ENCODE measurements at places on chromosomes 5 and 9.
A peak's percentile ranks its signal among the peaks of the same experiment; 100 is the strongest.

- peak; percentile 32 for DNase-seq
Observed at GRCh38 chr9:90815183-90815943, 13.7 kb downstream of the SYK start.

DNA sequence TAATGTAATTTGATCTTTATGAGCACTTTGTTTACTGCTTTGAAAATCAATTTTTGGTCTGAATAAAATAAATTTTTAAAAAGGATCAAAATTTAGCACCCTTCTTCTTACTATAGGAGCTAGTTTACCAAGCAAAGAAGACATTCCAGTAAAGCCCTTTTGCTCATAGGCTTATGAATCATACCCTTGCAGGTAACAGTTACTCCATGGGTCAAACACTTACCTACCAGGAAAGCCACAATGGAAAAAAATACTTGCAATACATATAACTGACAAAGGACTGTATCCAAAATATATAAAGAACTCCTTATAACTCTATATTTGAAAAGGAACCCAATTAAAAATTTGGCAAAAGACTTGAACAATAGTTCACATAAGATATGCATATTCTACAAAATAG is 66.6 kb downstream of the SHOC1 start:
- no peak for DNase-seq

DNA sequence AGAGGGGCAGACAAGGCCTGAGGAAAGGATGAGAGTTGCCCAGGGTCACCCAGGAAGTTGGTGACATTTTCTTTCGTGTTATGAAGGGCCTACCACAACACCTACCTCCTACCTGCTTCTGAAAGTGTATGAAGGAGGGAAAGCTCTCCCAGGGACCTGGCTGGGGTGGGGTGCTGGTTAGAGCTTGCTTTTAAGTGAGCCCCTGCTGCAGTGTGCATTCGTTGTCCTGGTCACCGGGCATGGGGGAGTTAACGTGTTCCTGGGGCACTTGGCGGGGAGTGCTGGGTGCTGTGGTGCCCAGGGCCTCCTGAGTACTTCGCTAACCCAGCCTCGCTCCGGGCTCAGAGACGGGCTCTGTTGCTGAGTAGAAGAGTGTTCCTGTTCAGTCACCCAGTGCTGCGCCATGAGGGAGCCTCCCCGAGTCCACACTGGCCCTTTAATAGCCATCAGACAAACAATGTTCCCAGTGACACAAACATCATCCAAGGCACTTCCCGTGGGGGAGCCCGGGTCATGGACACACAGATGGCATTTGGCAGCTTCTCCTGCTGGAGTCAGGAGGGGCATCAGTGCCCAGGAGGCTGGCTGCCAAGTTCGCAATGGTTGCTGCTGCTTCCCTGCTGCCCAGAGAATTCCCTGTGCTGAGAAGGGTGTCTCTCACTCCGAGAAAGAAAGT is 85.7 kb downstream of the AMBP start:
- no peak for DNase-seq

- DNase-seq: no peak
Observed at GRCh38 chr9:135821116-135821515, 86.2 kb downstream of the CAMSAP1 start.

DNA sequence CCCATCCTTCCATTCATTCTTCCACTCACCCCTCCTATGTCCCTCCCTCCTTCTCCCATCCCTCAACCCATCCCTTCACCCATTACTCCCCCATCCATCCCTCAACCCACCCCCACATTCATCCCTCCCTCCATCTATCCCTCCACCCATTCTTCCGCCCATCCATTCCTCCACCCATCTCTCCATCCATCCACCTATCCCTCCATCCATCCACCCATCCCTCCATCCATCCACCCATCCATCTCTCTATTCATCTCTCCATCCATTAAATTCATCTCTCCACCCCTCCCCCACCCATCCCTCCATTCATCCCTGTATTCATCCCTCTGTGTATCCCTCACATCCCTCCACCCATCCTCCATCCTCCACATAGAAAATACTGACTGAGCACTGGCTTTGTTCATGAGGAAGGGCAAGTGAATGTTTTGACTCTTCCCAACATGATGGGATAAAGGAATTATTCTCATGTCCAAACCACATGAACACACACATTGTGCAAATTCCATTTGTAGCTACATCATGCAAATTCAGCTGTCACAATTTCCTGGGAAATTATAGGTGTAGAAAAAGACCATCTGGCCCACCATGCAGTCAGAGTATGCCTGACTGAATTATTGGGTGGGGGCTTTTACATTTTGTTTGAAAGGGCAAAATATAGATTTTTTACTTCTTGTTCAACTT is 6.9 kb upstream of the VAV2 start:
- no peak for DNase-seq

- no peak for DNase-seq
Observed at GRCh38 chr9:8534828-8535227, 735.2 kb upstream of the DMAC1 start.

GRCh38 chr5:132176987-132177386 is 50.7 kb downstream of the P4HA2 start:
- DNase-seq: no peak

DNA sequence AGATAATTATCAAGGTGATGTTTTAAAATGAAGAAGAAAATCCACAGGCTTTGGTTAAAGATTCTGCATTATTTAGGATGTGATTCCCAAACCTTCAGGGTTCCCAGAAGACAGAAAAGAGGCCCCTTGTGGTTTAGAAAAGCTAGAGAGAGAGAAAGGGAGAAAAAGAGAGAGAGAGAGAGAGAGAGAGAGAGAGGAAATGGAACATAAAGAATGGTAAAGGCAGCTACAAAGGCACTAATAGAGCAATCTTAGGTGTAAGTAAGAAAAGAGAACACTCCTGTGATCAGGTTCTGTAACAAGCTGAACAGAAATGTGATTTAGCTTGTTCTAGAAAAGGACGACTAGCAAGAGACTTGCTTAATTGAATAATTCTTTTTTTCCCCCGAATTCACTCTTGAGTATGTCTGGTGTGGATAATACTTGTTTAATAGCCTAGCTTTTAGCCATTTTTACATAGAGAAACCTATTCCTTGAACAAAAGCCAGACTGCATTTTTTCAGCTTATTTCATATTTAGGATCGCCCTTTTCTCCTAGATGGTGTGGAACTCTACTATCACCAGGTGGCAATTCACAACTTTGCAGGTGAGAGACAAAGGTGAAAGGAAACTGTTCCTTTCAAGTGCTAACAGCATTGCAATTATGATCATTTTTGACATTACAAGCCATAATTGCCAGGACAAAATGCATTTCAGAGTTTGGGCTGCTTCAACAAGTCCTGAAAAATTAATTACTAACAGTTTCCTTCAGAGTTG is 57.6 kb upstream of the SH3GL2 start:
- DNase-seq: no peak

DNA sequence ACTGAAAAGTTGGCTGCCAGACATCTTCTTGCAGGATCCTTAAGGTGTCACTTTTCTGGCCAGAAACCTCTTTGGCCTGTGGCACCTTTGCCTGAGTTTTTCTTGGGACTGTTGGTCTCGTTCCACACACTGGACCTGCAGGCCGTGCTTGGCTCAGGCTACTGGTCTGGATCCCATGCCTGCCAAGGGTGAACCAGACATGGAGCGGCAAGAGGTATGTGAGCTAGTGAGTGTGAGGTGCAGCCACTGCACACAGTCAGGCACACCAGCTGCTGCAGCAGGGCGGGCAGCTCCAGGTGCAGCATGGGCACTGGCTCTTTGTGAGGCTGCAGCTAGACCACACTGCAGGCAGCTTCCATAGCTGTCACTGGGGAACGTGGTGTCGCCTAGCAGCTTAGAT is 47.9 kb downstream of the NDUFAF2 start:
- no peak for DNase-seq

DNA sequence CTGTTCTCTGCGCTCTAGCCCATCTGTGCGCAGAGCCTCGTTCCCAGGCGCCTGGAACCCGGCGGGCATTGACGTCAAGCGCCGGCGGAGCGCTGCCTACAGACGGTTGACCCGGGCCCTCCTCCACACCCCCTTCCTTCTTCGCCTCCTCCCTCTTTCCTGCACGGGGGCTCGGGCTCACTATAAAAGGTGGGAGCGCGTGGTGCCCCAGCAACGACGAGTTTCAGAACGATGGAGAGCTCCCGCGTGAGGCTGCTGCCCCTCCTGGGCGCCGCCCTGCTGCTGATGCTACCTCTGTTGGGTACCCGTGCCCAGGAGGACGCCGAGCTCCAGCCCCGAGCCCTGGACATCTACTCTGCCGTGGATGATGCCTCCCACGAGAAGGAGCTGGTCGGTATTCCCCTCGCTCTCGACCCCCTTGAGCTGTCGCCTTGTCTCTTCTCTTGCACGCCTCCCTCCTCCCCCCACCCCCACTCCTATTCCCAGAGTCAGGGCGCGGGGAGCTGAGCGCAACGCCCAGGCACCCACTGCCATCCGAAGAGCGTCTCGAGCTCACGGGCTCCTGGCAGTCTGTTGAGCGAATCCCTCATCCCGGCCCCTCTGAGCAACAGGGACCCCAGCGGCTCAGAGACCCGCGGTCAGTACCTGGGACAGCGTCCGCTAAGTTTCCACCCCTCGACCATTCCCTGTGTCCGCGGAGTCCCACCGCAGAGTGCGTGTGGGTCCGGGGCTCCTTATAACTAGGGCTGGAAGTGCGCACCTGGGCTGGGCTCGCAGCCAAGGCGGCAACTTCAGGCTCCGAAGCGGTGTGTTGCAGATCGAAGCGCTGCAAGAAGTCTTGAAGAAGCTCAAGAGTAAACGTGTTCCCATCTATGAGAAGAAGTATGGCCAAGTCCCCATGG is at the start of gene CARTPT:
TSS of gene CARTPT (plus strand) at position 213 of the 902 bp plus-strand sequence. CDS start at position 232, 19 bp downstream.
- DNase-seq: no peak

DNA sequence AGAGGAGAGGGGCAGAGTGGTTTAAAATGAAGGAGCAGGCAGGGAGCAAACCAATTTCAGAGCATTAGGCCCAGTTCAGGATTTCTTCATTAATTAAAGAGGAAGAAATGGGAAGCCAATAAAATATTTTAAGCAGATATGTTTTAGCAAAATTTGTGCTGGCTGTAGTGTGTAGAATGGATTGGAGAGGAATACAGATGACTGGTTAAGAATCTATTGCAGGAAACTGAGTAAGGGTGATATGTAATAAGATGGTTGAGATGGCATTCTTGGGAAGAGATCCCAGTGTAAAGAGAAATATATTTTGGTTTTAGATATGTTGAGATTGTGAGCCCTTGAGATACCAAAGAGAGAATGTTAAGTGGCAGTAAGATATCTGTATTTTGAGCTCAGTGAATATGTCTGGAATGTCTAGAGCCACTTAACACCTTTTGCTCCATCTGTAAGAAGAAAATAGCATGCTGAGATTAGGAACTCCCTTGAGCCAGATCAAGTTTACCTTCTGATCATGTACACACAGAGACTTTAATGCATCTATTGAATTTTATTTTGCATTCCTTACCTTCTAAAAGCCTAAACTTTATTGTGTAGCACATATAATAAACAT is 79.5 kb upstream of the SLC27A6 start:
- DNase-seq: no peak

DNA sequence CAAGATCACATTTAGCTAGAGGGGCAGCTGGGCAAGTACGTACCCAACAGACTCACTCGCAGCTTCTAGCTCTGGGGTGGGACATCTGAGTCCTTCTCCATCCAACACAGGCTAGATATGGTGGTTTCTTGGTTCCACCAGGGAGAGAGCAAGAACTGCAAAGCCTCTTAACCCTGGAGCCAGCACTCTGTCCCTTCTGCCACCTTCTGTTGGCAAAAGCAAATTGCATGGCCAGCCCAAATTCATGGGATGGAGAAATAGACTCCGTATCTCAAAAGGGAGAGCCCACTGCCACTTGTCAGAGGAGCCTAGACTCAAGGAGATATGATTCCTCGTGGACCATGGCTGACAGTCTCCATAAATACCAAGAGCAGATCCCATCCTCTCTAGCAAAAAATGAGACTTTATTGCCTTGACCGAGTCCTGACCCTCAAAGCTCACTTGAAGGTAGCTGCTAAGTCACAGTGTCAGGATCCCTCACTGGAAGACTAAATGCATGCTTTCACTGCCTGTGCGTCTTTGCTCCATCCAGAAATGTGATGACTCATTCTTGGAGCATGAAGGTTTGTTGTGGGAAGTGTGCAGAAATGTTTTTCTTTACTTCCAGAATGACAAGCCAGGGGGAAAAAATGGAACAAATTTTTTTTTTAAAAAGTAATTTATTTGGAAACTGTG is 28.8 kb upstream of the ROR2 start:
- peak; percentile 45 for DNase-seq

GRCh38 chr5:158606233-158606632 is 493.5 kb downstream of the EBF1 start:
- no peak for DNase-seq

DNA sequence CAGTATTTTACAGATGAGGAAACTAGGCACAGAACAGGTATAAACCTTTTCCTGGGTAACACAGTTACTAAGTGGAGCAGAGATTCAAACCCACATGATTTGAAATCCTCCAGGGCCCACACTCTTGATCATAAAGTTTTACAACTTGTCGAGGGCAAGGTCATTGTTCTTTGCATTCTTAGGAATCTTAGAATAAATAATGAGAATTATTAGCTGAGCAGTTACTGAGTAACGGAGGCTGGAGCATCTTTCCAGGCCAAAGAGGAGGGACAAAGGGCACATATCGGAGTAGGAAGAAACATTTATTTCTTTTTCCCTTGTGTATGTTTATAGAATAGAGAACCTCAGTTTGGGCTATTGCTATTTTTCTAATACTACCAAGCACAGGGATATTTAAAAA is 27.1 kb upstream of the F2R start:
- peak; percentile 64 for DNase-seq

DNA sequence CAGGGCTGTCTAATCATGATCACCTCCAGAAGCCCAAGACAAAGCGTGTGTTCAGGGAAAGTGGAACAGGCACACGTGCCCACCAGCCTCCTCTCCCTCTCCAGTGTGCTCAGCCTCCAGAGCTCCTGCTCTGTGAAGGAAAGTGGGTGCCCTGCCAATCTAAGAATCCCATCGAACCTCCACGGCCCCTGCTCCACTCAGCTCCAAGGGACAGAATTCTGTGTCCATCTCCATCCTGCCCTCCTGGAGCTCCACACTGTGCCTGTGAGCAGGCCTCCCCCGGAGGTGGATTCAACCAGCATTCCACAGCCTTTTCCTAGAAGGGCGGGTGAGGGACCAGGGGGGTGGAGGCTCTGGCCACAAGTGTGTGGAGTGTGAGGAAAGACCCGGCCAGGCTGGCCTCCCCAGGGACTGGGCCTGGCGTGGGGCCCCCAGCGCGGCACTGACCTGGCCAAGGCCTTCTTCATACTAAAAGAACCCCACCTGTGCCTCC is 6.0 kb downstream of the EEIG1 start:
- peak; percentile 37 for DNase-seq

DNA sequence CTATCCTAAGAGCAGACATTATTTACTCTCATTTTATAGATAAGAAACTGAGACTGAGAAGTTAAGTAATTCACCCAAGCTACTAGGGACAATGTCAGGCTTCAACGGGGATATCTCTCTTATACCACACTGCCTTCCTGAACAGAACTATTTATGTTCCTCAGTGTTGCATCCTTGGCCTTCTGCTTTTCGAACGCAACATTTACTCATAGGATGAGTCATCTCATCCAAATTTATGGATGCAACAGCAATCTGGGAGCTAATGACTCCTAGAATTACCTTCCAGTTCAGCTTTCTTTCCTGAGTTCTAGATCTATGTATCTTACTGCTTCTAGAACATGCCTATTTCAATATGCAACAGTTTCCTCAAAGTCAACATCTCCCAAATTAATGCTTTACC is 103.6 kb upstream of the PAM start:
- no peak for DNase-seq

- DNase-seq: no peak
Observed at GRCh38 chr9:72465593-72465984, 55.8 kb upstream of the TMC1 start.

- DNase-seq: no peak
Observed at GRCh38 chr5:150700246-150700593, 642 bp downstream of the RBM22 start.

GRCh38 chr9:95116808-95117204 is 200.7 kb downstream of the FANCC start:
- no peak for DNase-seq

Measured in HT-29 (cell line).